ENCODE measurements at places on chromosomes 7 and 10.

DNA sequence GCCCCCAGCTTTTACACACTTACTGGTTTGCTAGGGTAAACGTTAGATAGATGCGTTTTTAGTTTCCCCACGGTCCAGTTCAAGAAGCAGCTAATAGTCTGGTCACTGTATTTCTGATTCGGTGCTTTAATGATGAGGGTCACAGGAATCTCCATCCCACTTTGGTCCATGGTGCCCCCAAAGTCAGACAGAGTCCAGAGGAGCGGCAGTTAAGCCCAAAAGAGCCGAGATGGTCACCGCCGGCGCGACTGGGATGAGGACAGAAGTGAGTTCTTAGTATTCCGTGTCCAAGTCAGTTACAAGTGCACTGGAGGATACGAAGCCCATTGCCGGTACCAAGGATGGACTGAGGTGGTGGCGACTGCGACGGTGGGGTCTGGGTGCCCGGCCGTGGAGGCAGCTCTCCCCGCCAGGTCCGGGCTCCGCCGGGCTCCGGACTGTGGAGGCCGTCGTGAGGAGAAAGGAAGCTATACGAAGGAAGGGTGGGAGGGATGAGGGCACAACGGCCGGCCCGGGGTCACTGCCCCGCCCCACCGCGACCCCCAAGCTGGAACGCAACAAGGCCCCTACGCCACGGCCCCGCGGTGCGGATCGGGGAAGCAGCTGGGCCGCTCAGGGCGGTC is 663 bp downstream of the HERPUD2 start:
- no peak for DNase-seq

DNA sequence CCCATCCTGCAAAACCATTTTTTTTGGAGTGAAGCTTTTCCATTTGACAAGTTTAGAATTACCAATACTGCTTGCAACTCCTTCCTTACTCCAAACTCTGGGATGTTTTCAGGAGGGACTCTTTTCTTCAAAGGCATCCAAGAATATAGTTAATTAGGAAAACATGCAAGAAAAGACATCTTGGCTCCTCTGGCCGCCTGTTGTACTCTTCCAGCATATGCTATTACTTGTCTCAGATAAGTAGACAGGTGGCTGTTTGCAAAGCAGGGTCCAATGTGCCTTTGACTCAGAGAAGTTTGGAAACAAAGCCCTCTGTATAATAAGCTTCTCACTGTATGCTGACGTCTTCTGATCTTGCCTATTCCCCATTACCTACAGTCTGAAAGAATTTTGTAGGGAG is 746.5 kb downstream of the AUTS2 start:
- no peak for DNase-seq

DNA sequence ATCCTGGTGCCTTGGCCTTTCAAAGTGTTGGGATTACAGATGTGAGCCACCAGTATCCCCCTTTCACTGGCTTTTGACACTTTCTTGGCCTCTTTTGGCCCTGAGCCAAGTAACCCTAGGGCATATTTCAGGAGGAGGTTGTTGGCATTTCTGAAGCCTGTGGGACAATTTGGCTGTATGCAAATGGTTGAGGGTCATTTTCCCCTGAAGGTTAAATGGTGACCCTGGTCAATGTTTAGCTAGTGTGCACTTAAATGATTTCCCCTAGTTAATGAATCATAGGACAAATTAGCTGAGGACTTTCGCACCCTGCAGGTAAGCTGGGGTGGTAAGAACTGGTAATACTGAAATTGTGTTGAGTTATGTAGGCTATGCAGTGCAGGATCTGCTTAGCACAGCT is 660.5 kb downstream of the LRMDA start:
- no peak for DNase-seq

GRCh38 chr7:131038153-131038552 is 289.5 kb upstream of the MKLN1 start:
- DNase-seq: no peak

GRCh38 chr7:17716816-17717215 is 223.5 kb downstream of the SNX13 start:
- DNase-seq: no peak

DNA sequence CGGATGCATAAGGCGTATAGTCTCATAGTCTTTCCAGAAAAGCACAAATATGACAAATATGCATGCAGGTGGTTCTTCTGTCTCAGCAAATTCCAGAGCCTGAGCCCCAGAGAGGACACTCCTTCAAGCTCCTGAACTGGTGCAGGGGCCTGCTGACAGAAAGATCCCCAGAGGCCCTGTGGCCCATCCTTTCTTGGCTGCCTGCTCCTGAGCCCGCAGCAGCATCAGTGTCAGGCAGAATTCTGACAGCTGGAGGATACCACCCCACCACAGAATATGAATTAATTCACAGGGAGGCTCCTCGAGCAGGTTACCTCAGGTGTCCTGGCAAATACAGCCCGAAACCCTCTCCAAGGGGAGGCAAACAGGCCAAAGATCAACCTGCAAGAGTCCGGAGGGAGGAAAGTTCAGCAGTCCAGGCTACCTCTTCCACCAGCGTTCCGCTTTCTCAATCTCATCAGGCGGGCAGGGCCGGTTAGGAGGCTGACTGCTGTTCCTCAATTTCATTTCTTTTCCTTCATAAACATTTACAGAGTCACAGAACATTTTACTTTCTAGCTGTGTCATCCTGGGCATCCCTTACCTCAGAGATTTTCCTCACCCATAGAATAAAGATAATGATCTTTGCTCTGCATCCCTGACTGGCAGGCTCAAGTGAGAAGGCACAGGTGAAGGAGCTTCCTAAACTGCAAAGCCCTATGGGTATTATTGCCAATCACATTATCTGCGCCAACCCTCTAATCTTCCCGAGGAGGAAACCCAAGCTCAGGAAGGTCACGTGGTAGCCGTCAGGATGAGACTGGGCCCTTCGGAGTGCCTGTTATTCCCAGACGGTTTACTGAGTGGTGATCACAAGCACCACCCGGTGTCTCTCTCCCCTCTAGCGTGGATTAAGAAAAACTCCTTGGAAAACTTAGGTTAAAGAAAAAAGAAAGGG is 1.4 kb downstream of the DNAJB12 start:
- no peak for DNase-seq

DNA sequence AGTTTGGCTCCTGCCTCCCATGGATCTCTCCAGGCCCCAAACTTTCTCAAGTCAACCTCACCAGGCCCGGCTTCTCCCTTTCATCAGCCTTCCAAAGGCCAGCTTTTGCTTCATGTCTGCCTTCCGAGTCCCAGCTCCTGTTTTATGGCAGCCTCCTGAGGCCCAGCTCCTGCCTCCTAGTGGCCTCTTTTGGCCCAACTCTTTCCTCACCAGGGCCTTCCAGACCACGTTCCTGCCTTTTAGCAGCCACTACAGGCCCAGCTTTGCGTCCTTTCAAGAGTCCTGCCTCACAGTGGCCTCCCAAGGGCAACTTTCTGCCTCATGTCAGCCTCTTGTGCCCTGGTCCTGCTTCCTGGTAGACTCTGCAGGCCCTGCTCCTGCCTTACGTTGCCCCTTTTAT is 15.3 kb upstream of the TMEM248 start:
- no peak for DNase-seq

- no peak for DNase-seq
These were observed 162.5 kb downstream of the MAGI2 start for GRCh38 chr7:79290841-79291497.

DNA sequence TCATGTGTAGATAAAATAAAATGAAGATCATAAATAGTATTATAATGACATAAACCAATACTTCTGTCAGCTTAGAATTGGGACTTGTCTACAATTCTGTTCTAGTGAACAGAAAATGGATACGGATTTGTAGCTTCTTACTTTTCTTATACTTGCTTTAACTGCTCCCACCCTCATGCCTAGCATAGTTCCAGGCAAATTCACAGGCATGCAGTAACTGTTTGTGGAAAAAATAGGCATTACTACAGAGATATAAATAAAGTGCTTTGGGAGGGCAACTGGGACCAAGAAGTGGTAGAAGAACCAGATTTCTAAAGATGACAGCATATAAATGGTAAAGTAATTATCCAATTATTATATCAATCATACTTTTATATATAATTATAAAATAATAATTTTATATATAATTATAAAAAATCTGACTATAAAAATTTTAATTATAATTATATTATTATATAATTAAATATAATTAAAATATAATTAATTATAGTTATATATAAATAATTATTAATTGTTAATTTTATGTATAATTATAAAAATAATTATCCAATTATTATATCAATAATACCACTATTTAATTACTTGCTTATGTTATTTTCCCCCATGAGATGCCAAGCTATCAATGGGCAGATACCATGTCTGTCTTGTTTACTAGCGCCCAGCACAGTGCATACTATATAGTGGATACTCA is 144.1 kb downstream of the NOC3L start:
- DNase-seq: no peak

DNA sequence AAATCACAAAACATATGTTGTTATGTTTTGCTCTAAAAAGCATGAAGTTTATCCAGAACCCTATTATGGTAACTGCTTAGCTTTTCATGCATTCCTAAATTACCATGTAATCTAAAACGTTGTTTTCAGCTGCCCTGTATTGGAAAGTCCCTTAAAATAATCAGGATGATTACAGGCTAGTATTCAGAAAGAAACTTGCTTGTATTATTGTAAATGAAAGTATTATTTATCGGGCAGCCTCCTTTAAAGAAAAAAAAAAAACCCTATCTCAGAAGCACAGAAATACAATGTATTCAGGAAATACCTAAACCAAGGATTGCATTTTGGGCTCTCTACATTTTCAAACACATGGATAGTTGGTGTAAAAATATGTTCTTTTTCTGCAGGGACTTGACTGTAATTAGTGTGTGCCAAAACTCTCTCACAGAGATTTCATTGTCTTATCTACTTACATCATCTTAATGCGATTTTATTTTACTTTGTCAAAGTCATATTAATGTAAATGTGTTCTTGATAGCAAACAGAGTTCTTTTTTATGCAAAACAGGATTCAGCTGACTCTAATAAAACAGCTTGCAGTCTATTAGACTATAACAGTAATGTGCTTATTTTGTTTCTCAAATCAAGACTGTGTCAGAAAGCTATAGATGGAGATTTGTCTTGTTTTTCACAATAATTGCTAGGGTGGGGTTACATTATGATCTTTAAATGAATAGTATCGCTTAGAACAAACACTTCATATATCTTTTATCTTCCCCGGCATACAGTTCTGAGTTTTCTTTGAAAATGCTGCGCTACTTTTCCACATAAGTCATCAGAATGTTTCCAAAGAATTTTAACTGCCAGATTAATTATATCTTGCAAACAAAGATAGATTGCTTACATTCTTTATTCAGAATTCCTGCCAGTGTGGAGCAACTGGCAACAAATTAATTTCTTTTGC is 65.3 kb upstream of the ARID5B start:
- no peak for DNase-seq

GRCh38 chr10:62640411-62640810 is 164.1 kb upstream of the ADO start:
- DNase-seq: no peak

GRCh38 chr10:70557876-70558275 is 44.7 kb downstream of the PRF1 start:
- DNase-seq: no peak

DNA sequence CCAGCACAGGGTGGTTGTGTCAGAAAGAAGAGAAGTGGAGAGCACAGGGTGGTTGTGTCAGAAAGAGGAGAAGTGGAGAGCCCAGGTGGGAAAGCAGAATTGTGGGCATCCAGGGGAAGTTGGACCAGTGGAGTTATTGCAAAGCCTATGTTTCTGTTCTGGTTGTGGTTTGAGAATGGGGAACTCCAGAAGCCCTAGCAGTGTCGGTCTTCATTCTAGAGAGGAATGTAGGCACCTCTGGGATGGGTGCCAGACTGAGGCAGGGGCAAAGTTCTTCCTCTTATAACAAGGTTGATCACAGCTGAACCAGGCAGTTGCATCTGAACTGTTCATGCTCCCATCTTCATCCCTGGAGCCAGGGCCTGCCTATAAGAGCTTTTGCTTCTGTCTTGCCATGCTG is 954 bp downstream of the FSCN3 start:
- no peak for DNase-seq

- DNase-seq: no peak
These were observed 54.6 kb downstream of the VSTM2A start for GRCh38 chr7:54596747-54597146.

DNA sequence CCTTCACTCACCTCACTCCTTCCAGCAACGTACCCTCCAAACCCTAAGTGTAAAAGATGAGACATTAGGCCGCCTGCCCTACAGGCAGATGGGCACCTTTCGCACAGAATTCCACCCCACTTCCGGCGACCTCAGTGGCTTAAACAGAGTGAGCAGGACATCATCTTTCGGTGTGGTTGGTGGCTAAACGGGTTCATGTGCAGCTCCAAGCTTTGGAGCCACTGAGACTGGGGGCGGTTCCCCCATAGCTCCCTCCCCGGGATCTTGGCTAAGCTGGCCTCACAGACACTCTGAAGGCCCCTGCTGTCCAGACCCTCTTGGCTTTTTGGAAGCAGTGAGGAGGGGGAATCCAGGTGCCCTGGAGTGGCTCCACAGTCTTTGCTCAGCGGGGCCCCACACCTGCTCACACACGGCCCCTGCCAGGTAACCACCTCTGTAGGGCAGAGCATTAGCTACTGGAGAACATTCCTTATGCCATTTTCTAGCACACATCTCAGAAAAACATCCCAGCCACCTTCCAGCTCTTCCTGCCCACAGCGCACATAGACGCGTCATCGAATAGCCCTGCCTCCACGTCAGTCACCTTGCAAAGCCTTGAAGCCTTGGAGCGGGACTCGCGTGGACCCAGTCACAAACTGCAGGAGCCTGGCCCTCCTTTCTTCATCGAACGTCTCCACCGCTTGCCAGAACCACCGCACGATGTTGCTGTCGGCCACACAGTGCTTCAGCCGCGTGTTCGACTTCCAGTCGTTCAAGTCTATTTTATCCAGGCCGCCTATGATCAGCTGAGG is 108.8 kb downstream of the SMURF1 start:
- no peak for DNase-seq

- no peak for DNase-seq
These were observed 196.4 kb downstream of the EVX1 start for GRCh38 chr7:27438881-27439589.

GRCh38 chr7:26199301-26200037 is 1.1 kb downstream of the HNRNPA2B1 start:
- no peak for DNase-seq

DNA sequence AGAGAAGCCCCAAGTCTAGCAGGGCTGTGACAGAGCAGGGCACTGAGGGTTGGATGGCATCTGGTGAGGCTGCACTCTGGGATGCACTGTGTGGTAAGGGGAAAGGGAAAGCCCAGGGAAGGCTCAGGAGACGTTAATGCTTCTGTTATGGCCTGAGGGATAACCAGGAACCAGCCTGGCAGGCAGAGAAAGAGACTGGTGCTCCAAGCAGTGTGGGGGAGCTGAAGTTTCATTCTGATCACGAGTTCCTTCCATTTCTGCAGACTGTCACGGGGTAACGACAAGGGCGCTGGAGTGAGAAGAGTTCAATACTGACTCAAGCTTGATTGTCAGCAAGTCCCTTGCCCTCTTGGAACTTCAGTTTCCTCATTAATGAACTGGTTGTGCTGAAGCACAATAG is 730.9 kb downstream of the GRID1 start:
- DNase-seq: no peak
